ENCODE measurements at places on chromosomes 11 and 22.
A peak's percentile ranks its signal among the peaks of the same experiment; 100 is the strongest.

DNA sequence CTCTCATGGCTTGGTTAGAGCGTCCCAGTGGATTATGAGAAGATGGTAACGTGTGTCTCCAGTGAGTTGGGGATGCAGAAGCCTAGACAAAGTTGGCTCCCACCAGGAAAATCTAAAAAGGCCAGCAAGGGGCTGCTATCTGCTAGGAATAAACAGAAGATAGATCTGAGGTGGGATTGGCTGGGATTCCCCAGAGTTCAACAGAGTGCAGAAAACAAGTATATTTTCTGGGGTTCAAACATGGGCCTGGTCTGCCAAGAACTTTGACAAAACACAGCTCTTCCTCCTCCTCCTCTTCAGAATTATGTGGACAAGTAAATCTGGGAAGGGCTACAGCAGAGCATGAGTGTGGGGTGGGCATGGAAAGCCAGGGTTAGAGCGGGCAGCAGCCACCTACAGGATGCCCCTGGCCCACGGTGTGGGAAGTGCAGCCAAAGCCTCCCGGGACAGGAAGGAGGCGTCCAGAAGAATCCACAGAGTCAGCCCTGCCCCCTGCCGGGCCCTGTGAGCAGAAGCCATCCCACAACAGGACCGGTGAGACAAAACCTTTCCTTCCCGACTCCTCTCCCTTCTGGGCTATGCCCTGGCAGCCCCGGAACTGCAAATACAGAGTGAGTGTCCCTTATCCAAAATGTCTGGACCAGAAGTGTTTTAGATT, 67.1 kb downstream of the CD82 start:
- DNase-seq = peak; percentile 82

- DNase-seq = no peak
Observed at GRCh38 chr22:41193829-41194228, 11.3 kb upstream of the L3MBTL2 start.

DNA sequence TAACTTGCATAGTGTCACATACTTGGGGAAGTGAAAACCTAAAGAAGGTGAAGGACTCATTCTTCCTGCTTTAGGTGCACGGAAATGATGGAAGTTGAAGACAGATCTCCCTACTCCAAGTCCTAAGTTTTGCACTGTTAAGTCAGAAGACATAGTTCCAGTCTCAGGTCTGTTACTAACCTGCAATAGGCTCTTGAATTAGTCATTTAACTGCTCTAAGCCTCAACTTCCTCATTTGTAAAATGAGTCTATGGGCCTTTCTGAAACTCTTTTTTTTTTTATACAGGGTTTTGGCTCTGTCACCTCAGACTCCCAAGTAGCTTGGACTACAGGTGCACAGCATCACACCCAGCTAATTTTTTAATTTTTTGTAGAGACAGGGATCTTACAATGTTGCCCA, 30.8 kb upstream of the POU2AF1 start:
- DNase-seq = no peak

GRCh38 chr11:44286268-44286880, 23.6 kb downstream of the ALX4 start:
- peak; percentile 79 for DNase-seq

GRCh38 chr11:117815262-117815803, 9.2 kb downstream of the FXYD2 start:
- DNase-seq = no peak

DNA sequence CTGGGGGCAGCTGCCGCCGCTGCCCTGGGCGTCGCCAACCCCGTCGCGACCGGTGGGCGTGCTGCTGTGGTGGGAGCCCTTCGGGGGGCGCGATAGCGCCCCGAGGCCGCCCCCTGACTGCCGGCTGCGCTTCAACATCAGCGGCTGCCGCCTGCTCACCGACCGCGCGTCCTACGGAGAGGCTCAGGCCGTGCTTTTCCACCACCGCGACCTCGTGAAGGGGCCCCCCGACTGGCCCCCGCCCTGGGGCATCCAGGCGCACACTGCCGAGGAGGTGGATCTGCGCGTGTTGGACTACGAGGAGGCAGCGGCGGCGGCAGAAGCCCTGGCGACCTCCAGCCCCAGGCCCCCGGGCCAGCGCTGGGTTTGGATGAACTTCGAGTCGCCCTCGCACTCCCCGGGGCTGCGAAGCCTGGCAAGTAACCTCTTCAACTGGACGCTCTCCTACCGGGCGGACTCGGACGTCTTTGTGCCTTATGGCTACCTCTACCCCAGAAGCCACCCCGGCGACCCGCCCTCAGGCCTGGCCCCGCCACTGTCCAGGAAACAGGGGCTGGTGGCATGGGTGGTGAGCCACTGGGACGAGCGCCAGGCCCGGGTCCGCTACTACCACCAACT, 1.0 kb downstream of the FUT4 start:
- no peak for DNase-seq

DNA sequence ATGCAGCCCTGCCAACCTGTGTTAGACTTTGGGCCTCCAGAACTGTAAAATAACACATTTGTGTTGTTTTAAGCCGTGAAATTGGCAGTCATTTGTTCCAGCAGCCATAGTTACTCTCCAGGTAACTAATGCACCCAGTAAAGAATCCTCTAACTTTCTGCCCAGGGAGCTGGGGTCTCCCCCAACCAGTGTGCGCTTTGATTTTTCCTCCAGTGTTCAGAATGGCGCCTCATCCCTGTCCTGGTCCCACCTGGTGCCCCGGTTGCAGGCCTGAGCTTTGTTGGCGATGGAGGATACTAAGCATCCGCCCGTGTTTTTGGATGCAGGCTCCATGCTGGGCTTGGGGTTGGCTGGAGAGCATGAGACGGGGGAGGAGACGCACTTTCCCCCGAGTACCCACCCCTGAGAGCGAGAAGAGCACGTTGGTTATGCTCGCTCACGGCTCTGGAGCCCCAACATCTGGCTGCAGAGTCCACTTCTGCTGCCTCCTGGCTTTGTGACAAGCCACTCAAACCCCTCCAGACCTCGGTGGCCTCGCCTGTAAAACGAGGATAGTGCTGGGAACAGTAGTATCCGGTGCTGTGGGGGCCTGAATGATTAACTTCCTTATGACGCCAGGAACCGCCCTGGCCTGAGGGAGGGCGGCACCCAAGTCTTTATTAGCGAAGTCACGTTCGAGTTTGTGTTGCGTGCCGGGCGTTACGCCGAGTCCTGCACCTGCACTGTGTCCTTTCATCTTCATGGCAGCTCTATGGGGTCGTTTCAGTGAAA, 25.8 kb downstream of the MRGPRD start:
- DNase-seq = no peak

GRCh38 chr11:10641177-10641911, 52.2 kb downstream of the IRAG1 start:
- DNase-seq = no peak

DNA sequence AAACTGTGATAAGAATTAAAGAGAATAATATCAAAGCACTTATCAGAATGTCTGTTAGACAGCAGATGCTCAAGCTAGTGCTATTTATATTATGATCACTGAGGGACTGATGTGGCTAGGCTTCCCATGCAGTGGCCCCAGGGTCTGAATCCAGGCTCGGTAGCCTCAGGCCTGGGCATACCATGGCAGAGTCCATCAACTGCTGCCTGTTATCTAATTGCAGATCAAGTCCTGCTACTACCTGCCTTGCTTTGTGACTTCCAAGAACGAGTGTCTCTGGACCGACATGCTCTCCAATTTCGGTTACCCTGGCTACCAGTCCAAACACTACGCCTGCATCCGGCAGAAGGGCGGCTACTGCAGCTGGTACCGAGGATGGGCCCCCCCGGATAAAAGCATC, 57.5 kb downstream of the TIMP3 start:
- no peak for DNase-seq

DNA sequence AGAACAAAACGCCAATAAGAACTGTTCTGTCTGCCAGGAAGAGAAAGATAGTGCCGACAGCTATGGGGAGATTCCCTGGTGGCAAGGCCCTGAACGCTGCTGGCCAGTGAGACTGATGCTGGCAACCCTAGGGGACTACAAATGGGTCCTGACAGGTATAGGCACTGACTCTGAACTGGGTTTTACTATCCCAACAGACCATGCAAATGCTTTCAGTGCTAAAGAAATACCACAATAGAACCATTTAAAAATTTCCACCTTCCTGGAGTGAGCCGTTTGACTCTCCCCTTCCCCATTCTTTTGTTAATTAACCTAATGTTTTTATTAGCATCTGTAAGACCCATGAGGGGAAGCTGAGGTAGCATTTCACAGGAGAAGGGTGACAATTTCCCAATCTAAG, 25.7 kb downstream of the USP28 start:
- DNase-seq = no peak

Data from T47D (cell line).